ENCODE measurements at places on chromosomes 3 and 15. TPM values are rescaled to one million over a fixed set of nuclear protein-coding genes. Genes with fewer than 3 reads are reported as not detected.

DNA sequence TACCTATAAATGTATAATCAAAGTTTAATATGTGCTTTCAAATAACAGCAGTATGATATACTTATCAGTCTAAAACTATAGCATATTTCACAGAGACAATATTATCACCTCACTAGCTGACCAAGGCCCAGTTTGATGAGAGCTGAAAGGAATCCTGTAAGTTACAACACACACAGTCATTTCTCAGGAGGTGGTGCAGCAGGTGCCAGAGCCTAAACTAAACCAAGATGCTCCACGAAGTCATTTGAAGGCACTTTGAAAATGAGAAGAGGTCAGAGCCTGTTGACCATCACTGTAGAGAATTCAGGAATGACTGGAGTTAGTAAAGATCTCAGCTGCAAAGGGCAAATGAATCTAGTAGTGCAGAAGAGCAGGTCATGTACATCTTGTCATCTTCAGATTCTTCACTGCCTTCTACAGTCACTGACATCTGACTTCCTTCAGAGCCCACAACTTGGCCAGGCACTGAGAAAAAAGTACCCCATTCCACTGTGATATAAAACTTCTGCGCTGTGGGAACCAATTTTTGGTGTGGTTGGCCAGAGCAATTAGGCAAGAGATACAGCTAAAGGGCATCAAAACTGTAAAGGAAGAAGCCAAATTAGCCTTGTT lies 7.9 kb downstream of the GBE1 start:
- H3K27me3 ChIP-seq: no peaks in the 10 kb centered on the region
- no peaks in the 10 kb centered on the region for H3K4me1 ChIP-seq
- H3K4me3 ChIP-seq: no peak overlapping the region
- no peak for DNase-seq
- H3K27ac ChIP-seq: no peak overlapping the region
- no peaks in the 10 kb centered on the region for H3K36me3 ChIP-seq

The NSUN3 gene
- 5.1 TPM for total RNA-seq

- no peak for DNase-seq
- H3K36me3 ChIP-seq: no peaks in the 10 kb centered on the region
- H3K4me3 ChIP-seq: no peak overlapping the region
Observed at GRCh38 chr3:157285966-157286365, 126.0 kb upstream of the CCNL1 start.

DNA sequence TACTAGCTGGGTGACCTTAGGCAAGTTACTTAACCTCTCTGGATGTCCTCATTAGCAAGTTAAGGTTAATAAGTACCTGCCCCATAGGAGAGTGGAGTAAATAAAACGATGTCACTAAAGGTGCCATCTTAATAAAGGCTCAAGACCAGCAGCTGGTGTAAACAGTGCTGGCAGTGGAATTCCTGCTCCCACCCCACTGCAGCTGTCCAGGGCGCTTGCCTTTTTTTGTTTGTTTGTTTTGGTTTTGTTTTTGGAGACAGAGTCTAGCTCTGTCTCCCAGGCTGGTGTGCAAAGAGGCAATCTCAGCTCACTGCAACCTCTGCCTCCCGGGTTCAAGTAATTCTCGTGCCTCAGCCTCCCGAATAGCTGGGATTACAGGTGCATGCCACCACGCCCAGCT lies 28.9 kb downstream of the IDH3A start:
- DNase-seq: no peak
- no peak overlapping the region for H3K4me3 ChIP-seq

DNA sequence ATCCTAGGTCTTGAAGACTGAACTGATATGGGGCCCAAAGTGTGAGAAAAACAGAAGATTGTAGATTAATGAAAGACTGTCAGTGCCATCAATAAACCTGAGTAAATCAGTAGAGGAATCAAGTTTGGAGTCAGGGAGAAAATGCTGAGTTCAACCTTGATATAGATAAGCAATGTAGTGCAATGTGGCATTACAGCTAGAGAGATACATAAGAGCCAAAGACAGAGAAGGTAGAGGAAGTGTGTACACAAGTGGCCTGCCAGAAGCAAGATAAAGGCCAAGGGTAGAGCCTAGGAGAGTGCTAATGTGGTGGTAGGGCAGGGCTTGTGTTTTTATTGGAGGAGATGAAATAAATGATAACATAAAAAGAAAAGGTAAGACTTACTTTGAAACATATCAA lies 26.0 kb upstream of the EID1 start:
- no peak for DNase-seq
- no peaks in the 10 kb centered on the region for H3K36me3 ChIP-seq
- H3K4me1 ChIP-seq: peaks cover under 1% of the 10 kb centered on the region
- no peak overlapping the region for H3K27ac ChIP-seq

The CAMK2N2 gene
- total RNA-seq: 16.9 TPM

DNA sequence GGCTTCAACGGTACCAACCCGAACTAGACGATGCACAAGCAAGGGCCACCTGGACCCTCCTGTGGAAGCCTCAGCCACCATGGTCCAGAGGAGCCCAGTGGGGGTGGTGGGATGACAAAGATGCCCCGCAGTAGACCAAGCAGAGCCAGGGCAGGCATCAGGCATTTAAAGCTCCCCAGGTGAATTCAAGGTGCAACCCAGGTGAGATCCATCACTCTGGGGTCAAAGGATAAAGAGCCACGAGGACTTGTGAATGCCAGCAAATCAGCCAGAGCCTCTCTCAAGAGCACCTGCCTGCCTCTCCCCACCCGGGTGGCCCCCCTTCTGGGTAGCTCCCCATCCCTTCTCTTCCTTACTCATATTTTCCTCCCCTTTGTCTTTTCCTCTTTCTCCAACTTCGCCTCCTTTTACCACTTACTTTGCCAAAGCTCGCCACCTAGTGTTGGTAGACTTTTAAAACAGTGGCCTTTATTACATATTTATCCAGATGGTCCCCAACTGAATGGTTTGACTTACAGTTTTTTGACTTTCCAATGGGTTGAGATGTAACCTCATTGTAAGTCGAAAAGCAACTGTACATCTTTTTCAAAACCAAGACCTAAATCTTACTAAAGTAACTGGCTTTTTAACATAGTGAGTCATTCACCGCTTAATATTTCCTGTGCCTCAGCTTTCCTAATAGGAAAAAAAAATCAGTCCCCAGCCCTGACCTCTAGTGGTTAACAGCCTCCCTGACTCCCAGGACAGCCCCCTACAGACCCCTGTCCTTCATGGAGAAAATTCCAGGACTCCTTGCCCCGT lies 18.8 kb downstream of the PLA2G4F start:
- H3K4me3 ChIP-seq: no peak overlapping the region
- no peaks in the 10 kb centered on the region for H3K27me3 ChIP-seq
- DNase-seq: peak; percentile 56
- H3K4me1 ChIP-seq: no peaks in the 10 kb centered on the region

DNA sequence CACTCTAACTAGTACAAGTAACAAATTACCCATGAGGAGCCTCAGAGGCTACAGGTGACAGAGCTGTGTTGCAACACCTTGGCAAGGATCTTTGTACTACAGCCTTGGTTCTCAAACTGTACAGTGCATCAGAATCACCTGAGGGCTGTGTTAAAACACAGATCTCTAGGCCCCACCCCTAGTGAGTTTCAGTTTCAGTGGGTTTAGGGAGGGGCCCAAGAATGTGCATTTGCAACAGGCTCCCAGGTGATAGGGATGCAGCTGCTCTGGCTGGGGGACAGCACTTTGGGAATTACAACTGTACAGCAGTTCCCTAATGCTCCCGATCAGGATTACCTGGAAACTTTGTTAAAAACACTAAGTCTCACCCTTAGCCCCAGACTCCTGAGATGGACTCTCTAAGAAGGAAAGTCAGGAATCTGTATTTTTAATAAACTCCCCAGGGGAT lies 66.1 kb upstream of the NR2F2 start:
- DNase-seq: no peak
- peaks cover 4% of the 10 kb centered on the region for H3K4me1 ChIP-seq
- H3K27me3 ChIP-seq: no peaks in the 10 kb centered on the region
- H3K27ac ChIP-seq: no peak overlapping the region
- H3K4me3 ChIP-seq: no peak overlapping the region

The CELSR3 gene
- 26.7 TPM for total RNA-seq

GRCh38 chr3:127694467-127695215 lies 21.9 kb downstream of the ABTB1 start:
- H3K27me3 ChIP-seq: no peaks in the 10 kb centered on the region
- no peak overlapping the region for H3K27ac ChIP-seq
- H3K4me3 ChIP-seq: no peak overlapping the region
- H3K4me1 ChIP-seq: no peaks in the 10 kb centered on the region
- no peak for DNase-seq

- no peak overlapping the region for H3K4me3 ChIP-seq
- no peaks in the 10 kb centered on the region for H3K27me3 ChIP-seq
- H3K27ac ChIP-seq: no peak overlapping the region
- H3K4me1 ChIP-seq: no peaks in the 10 kb centered on the region
Observed at GRCh38 chr3:39287216-39288164, 7.7 kb upstream of the CX3CR1 start.

DNA sequence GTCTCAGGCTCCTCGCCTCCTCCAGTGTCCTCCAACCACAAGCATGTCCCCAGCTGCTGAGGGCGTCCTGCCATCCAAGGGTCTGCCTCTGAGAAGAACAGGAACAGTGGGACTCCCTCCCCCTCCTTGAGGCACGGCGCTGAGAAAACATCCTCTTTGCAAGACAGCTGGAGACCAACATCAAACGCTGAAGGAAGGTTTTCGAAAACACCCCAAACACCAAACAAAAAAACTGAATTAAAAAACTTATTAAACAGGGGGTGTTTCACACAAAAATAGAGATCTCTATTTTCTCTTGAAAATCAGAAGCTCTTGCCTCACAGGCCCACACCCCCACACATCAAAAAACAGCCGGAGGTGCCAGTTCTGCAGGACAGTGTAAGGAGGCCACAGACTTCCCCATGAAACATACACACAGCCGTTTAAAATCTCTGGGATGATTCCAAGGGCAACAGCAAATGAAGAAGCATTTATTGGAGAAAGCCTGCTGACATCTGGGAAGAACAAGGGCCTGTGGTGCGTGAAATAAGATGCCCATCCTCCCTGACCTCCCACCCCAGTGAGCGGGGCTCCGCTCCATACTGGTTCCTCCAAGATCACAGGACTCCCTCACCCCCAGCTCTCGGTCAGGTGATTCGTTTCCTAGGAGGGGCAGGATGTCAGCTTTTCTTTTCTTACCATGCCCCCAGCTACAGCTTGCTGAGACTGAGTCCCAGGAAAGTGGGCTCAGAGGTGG lies 71.3 kb downstream of the NUP210 start:
- peaks cover 53% of the 10 kb centered on the region for H3K4me1 ChIP-seq
- H3K27me3 ChIP-seq: no peaks in the 10 kb centered on the region
- DNase-seq: no peak
- peak overlapping the region; percentile 32 for H3K4me3 ChIP-seq
- peak overlapping the region; percentile 79 for H3K27ac ChIP-seq

The OR4F15 gene
- not detected for total RNA-seq

GRCh38 chr3:19471138-19471537 lies 322.8 kb downstream of the KCNH8 start:
- no peak for DNase-seq
- no peak overlapping the region for H3K27ac ChIP-seq
- H3K27me3 ChIP-seq: no peaks in the 10 kb centered on the region
- H3K36me3 ChIP-seq: no peaks in the 10 kb centered on the region
- H3K4me1 ChIP-seq: peaks cover 8% of the 10 kb centered on the region

Data from H1 (cell line).